ENCODE measurements at places on chromosomes 11 and 22. TPM values are rescaled to one million over a fixed set of nuclear protein-coding genes. Genes with fewer than 3 reads are reported as not detected.

The SCUBE2 gene
- 1.4 TPM for total RNA-seq

The EHF gene
- total RNA-seq: not detected

The EXPH5 gene
- not detected for total RNA-seq

The C22orf31 gene
- not detected for total RNA-seq

The HTATIP2 gene
- 30.0 TPM for total RNA-seq

The FAM227A gene
- 0.37 TPM for total RNA-seq

The GPR83 gene
- not detected for total RNA-seq

The ST14 gene
- total RNA-seq: not detected

The PRDM11 gene
- 8.3 TPM for total RNA-seq

The LRRC75B gene
- total RNA-seq: 8.1 TPM

The VSIG10L2 gene
- not detected for total RNA-seq

The APOA5 gene
- total RNA-seq: not detected

The SCGB2A2 gene
- not detected for total RNA-seq

The MDK gene
- 47.7 TPM for total RNA-seq

The CABP7 gene
- total RNA-seq: not detected

The PANX3 gene
- not detected for total RNA-seq

The GAL3ST1 gene
- total RNA-seq: 0.56 TPM

The ZFP91 gene
- 28.1 TPM for total RNA-seq

The CALCA gene
- total RNA-seq: not detected

The HTR3A gene
- total RNA-seq: not detected

The DAGLA gene
- 1.6 TPM for total RNA-seq

The ANAPC15 gene
- total RNA-seq: 19.1 TPM

The OVCH2 gene
- total RNA-seq: not detected

The PDGFB gene
- 4.2 TPM for total RNA-seq

The APOBEC3A gene
- not detected for total RNA-seq

The MYOD1 gene
- not detected for total RNA-seq

The MMP8 gene
- not detected for total RNA-seq

The TMPRSS6 gene
- not detected for total RNA-seq

The ASRGL1 gene
- total RNA-seq: 0.44 TPM

The FXYD6 gene
- 3.7 TPM for total RNA-seq

The ZDHHC13 gene
- total RNA-seq: 5.0 TPM

The RAG1 gene
- 0.05 TPM for total RNA-seq

The CCDC34 gene
- 2.7 TPM for total RNA-seq

The CSNK2A3 gene
- 0.49 TPM for total RNA-seq

The CNTF gene
- total RNA-seq: 0.73 TPM

The MUC6 gene
- not detected for total RNA-seq

The NEU3 gene
- 3.6 TPM for total RNA-seq

The DNAJB7 gene
- not detected for total RNA-seq

The RBMXL2 gene
- not detected for total RNA-seq

The ZNF408 gene
- total RNA-seq: 8.8 TPM

The KIF18A gene
- total RNA-seq: 0.94 TPM

The F2 gene
- total RNA-seq: not detected

The GGTLC2 gene
- total RNA-seq: not detected

The DCHS1 gene
- total RNA-seq: 2.0 TPM

The ROM1 gene
- 25.3 TPM for total RNA-seq

The SERPIND1 gene
- 0.50 TPM for total RNA-seq

The HBD gene
- not detected for total RNA-seq

The KRTAP5-9 gene
- total RNA-seq: not detected

The DEUP1 gene
- total RNA-seq: not detected

The CYP2D6 gene
- total RNA-seq: not detected
